ENCODE measurements at places on chromosomes 1 and 21.

DNA sequence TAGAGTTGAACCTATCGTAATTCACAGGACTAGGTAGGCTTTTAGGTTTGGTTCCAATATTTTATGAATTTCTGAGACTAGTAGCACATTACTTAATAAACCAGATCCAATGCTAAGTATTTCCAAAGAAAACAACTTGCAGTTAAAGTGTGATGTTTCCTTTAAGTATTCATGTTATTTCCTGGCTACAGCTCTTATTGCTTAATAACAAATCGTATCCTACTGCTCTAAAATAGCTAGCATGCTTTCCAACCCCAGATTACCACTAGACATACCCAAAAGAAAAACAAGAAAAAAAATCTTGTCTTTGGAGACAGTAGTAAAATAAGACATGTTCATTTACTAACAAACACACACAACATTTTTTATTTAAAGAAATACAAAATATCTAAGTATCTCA lies 898 bp downstream of the KRTAP27-1 start:
- DNase-seq = no peak

DNA sequence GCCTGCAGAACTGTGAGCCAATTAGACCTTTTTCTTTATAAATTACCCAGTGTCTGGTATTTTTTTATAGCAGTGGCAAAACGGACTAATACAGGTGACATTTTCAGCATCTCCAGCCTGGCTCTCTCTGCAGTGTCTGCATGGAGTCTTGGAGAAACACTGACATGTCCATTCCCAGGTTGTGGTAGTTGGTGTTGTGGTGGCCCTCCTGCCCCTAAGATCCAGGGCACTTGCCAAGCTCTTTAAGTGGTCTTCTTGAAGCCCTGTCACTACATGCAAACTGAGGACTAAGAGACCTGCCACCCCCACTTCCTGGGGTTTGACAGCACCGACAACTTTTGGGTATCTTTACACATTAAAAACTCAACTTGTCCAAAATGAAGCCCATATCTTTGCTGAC lies 419.4 kb downstream of the NPHP4 start:
- no peak for DNase-seq

GRCh38 chr1:12132078-12132477 lies 34.7 kb upstream of the TNFRSF1B start:
- DNase-seq = no peak

GRCh38 chr1:112337028-112337531 lies 58.9 kb upstream of the CTTNBP2NL start:
- no peak for DNase-seq

GRCh38 chr1:235169986-235170385 lies 8.9 kb upstream of the RBM34 start:
- no peak for DNase-seq

DNA sequence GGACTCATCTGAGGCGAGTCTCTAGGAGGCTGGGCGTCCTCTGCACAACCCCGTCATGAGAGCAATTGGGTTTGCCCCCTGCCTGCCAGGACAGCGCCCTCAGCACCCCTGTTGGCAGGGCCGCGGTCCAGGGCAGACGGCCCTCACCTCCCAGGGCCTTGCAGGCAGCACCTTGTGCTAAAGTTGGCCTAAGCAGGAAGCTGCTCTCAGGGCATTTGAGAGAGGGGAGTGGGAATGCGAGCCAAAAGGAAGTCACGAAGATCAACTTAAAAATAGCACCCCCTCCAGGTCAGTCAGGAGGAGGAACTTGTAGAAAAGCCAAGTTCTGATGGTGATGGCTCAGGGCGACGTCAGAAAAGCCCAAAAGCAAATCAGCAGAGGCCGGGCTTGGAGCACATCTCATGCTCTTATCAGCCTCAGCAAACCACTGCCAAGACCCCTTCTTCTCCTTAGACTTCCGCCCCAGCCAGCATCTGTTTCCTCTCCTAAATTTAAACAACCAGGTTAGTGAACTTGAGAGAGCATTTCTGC lies 12.6 kb upstream of the ADORA3 start:
- DNase-seq = no peak

- no peak for DNase-seq
Measured at GRCh38 chr1:8825985-8826481, 8.6 kb upstream of the RERE start.

- DNase-seq = peak; percentile 55
Measured at GRCh38 chr1:6127587-6128163, 52.4 kb downstream of the CHD5 start.

GRCh38 chr1:230253150-230253549 lies 173.0 kb downstream of the PGBD5 start:
- no peak for DNase-seq

GRCh38 chr1:26094076-26094669 lies 17.5 kb upstream of the PDIK1L start:
- no peak for DNase-seq

GRCh38 chr1:119422631-119423030 lies 7.7 kb downstream of the HSD3B2 start:
- DNase-seq = no peak

DNA sequence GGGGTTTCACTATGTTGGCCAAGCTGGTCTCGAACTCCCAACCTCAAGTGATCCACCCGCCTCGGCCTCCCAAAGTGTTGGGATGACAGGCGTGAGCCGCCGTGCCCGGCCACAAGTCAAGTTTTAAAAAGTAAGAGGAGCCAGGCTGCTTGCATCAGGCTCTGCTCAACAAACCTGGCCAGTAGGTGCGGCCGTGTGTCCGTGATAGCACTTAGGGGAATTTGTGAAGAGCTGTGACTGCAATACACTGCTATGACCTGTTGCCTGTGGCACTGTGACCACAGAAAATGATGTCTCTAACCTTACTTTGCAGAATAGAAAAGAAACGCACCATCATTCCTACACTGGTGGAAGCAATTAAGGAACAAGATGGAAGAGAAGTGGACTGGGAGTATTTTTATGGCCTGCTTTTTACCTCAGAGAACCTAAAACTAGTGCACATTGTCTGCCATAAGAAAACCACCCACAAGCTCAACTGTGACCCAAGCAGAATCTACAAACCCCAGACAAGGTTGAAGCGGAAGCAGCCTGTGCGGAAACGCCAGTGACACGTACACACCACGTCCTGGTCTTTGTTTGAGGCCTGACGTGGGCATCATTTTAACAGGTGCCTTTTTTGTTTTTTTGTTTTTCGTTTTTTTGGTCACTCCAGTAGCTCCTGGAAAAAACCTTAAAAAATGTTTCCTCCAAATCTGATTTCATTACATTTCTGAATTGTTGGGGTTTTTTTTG lies 16.7 kb downstream of the C1orf174 start:
- DNase-seq = no peak

GRCh38 chr1:219550201-219550600 lies 62.7 kb downstream of the ZC3H11B start:
- no peak for DNase-seq

DNA sequence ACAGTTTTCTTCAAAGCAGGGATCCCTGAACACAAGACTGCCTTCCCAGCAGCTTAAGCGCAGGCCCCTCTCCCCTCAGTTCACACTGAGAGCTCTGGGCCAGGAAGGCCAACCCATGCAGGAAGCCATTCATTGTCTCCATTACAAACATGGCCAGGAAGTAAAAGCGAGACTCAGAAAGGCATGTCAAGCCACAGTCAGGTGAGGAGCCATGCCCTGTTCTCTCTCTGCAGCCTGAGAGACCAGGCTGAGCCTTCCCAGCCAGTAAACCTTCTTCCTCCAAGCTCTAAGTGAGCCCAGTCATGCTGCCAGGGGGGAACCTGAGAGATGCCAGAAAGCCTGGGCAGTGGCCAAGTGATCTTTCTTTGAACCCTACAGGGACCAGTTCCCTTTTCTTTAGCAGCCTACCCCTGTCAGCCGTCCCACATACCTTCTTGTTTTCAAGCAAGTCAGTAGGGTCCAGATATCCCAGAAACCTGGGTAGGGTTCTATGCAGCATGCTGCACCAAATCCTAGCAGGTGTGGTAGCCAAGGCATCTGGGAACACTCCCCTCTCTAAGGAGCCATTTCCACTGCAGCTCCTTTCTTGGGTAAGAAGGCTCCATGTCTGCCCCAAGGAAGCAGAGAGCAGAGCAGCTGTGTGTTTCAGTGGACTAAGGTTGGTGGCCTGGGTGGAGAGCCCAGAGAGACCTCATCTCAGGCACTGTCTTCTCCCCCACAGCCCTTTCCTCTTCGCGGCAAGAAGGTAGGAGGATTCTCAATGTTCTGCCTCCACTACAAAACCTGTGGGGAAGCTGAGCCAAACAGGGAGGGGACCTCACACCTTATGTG lies 977 bp downstream of the TRAF3IP3 start:
- no peak for DNase-seq

DNA sequence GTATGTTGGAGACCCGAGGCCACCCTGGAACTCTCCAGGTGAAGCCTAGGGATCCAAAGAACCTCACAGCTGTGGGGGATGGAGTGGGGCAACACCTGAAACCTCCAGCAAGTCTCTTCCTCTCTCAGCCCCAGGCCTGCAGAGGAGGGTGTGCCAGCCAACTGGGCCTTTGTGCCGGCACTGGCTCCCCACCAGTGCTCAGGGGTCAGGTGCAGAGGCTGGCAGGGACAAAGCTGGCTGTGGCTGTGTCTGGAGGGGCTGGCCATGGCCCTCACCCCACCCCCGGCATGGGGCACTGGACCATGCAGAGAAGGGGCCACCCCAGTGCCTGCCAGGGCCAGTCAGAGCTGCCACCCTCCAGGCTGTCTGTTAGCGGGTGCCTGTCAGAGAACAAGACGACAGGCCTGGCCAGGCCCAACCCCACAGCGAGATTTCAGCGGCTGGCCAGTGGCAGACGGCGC lies 3.9 kb downstream of the COL18A1 start:
- DNase-seq = no peak

DNA sequence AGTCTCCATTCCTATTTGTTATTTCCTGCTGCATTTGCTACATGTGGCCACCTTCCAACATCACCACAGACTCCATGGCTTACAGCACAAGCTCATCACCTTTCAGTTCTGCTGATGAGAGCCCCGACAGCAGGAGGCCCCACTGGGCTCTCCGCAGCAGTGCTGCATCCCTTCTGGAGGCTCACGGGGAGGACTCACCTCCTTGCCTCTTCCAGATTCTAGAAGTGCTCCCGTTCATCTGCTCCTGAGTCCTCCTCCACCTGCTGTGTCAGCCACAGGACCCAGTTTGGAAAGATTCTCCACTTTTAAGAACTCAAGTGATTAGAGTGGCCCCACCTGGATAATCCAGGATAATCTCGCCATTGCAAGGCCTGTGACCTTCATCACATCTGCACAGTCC lies 167.6 kb downstream of the PCBP3 start:
- no peak for DNase-seq

GRCh38 chr1:244837597-244838258 lies 2.3 kb downstream of the COX20 start:
- DNase-seq = no peak

DNA sequence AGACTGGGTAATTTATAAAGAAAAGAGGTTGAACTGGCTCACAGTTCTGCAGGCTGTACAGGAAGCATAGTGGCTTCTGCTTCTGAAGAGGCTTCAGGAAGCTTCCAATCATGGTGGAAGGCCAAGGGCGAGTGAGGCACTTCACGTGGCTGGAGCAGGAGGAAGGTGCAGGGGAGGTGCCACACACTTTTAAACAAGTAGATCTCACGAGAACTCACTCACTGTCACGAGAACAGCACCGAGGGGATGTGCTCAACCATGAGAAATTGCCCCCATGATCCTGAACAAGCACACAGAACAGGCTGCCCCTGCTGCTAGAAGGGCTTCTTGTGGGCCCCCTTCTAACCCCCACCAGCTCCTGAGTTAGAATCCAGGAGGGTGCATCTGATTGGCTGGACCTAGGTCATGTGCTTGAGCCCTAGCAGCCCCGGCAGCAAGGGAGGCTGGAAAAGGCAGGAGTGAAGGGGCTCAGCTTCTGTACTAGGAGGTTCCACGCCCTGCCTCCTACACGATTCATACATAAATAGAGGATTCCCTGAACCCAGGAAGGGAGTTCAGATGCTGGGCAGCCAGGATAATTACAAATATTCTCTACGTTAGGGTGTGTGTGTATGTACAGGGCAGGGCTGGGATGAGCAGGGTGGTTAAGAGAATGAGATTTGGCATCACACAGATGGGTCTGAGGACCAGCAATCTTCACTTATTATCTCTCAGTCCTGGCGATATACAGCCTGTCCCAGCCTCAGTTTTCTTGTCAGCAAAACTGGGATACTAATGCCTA lies 72.8 kb upstream of the ATP5PO start:
- no peak for DNase-seq

- no peak for DNase-seq
Measured at GRCh38 chr1:179425186-179425585, 59.4 kb downstream of the AXDND1 start.

DNA sequence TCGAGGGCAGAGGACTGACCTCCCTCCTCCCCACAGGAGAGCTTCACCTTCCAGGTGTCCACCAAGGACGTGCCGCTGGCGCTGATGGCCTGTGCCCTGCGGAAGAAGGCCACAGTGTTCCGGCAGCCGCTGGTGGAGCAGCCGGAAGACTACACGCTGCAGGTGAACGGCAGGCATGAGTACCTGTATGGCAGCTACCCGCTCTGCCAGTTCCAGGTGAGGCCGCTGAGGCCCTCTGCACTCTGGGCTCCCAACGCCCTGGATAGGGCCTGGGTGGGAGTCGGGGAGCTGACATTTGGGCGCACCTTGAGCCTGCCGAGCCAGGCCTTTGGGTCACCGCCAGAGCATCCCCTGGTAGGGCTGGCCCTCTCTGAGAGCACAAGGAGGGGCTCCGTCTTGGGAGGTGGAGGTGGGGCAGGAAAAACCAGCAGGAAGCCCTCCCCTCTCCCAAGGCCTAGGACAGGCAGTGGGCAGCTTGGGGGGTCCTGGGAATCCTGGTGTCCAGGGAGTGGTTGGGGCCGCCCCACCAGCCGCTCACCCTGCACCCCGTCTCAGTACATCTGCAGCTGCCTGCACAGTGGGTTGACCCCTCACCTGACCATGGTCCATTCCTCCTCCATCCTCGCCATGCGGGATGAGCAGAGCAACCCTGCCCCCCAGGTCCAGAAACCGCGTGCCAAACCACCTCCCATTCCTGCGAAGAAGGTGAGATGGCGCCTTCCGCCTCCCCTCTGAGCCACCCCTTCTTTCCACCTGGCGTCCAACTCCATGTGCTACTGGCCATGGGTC lies 65.1 kb downstream of the PIK3CD start:
- DNase-seq = peak; percentile 18

DNA sequence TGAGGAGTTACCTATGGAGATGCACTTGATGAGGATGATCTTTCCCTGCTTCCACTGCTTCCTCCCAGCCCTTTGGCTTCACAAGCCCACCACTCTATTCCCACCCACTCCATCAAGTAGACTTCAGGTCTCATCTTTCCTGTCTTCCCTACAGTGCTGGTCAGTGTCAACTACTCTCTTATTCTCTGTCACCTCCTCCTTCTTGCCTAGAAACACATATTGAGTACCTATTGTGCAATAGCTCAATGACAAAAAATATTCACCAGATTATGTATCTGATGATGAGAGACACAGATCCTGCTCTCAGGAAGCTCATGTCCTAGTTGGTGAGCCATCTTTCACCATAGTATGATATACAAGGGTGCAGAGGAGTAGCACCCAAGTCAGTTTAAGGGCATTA lies 82.2 kb upstream of the NFASC start:
- DNase-seq = no peak
